ENCODE measurements at places on chromosomes 7 and 10. TPM values are rescaled to one million over a fixed set of nuclear protein-coding genes. Genes with fewer than 3 reads are reported as not detected.

GRCh38 chr10:11011436-11011835 lies 6.2 kb upstream of the CELF2 start:
- H3K4me1 ChIP-seq: no peaks in the 10 kb centered on the region
- H3K4me3 ChIP-seq: no peak overlapping the region
- no peak for DNase-seq
- no peaks in the 10 kb centered on the region for H3K36me3 ChIP-seq
- H3K27me3 ChIP-seq: no peaks in the 10 kb centered on the region
- H3K27ac ChIP-seq: no peak overlapping the region

GRCh38 chr7:157694376-157694665 lies 357.5 kb downstream of the DNAJB6 start:
- peaks cover 69% of the 10 kb centered on the region for H3K27me3 ChIP-seq
- no peak overlapping the region for H3K4me3 ChIP-seq
- peaks cover 26% of the 10 kb centered on the region for H3K4me1 ChIP-seq
- H3K27ac ChIP-seq: no peak overlapping the region
- no peaks in the 10 kb centered on the region for H3K36me3 ChIP-seq
- DNase-seq: no peak

Gene MRC1
- 2.3 TPM for total RNA-seq

DNA sequence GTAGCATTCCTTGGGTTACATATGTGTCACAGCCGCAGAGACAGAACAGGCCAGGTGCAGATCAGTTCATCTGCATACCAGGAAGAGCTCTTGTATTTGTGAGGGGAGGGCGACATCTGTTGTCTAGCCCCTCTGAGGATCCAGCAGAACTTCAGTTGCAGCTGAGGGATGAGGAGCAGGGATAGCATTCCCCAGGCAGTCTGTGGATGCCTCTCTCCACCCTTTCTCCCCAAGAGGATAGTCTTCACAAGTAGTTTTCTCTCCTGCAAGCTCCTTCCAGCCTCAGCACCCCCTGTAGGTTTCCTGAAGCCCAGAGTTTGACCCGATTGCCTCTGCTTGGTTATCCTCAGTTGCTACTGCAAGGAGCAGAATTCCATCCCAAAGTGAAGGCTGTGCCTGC lies 2.6 kb downstream of the SCD start:
- H3K4me1 ChIP-seq: peaks cover 57% of the 10 kb centered on the region
- peaks cover 6% of the 10 kb centered on the region for H3K27me3 ChIP-seq
- peaks cover 60% of the 10 kb centered on the region for H3K36me3 ChIP-seq
- H3K4me3 ChIP-seq: no peak overlapping the region
- H3K27ac ChIP-seq: no peak overlapping the region
- no peak for DNase-seq

Gene EFCAB10
- not detected for total RNA-seq

Gene CALCR
- total RNA-seq: not detected

DNA sequence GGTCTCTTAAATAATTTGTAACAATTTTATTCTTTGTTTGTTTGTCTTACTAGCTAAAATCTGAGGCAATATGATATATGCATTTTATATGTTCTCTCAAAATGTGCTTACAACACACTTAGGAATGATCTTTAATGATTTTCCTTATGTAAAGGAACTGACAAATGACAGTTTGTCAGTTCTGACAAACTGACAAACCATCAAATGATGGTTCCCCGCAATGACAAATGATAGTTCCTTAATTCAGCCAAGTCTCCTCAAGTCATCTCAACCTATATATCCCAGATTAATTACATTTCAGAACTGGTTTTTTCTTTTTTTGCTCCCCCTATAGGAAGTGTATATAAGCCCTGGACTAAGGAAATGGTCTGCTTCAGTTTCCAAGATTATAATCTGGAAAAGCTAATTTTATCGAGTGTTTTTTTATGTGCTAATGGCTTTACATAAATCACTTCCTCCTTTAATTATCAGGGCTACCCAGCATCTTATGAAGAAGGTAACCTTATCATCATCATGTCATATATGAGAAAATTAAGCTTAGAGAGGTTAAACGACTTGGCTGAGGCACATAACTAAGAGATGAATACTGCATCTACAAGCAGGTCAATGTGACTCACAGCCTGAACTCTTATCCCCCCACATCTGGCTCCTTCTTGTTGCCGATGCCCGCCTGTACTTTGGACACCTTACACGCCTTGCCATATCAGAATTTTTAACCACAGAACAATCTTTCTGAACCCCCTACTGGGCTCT lies 75.1 kb downstream of the RELN start:
- no peaks in the 10 kb centered on the region for H3K36me3 ChIP-seq
- H3K4me1 ChIP-seq: no peaks in the 10 kb centered on the region
- no peak for DNase-seq
- no peaks in the 10 kb centered on the region for H3K27me3 ChIP-seq
- no peak overlapping the region for H3K27ac ChIP-seq

- no peaks in the 10 kb centered on the region for H3K36me3 ChIP-seq
- no peaks in the 10 kb centered on the region for H3K4me1 ChIP-seq
- H3K27ac ChIP-seq: no peak overlapping the region
- no peak overlapping the region for H3K4me3 ChIP-seq
- no peaks in the 10 kb centered on the region for H3K27me3 ChIP-seq
- DNase-seq: no peak
Observed at GRCh38 chr7:19248681-19249080, 103.5 kb upstream of the FERD3L start.

GRCh38 chr7:16984375-16984774 lies 102.6 kb upstream of the AGR3 start:
- H3K27me3 ChIP-seq: no peaks in the 10 kb centered on the region
- no peak overlapping the region for H3K4me3 ChIP-seq
- H3K36me3 ChIP-seq: no peaks in the 10 kb centered on the region
- no peak overlapping the region for H3K27ac ChIP-seq
- no peak for DNase-seq

Gene OR13A1
- total RNA-seq: 1.5 TPM

- peak overlapping the region; percentile 96 for H3K4me3 ChIP-seq
- peak overlapping the region; percentile 99 for H3K27ac ChIP-seq
- no peaks in the 10 kb centered on the region for H3K27me3 ChIP-seq
- DNase-seq: no peak
- no peaks in the 10 kb centered on the region for H3K36me3 ChIP-seq
Observed at GRCh38 chr7:105015390-105015965, 1.5 kb downstream of the KMT2E start.

All from esophagus squamous epithelium (tissue), 5 donors.